Lower lobe of right lung (tissue), 2 donors: ENCODE measurements at places on chromosomes 3 and 15. TPM values are rescaled to one million over a fixed set of nuclear protein-coding genes. Genes with fewer than 3 reads are reported as not detected.

DNA sequence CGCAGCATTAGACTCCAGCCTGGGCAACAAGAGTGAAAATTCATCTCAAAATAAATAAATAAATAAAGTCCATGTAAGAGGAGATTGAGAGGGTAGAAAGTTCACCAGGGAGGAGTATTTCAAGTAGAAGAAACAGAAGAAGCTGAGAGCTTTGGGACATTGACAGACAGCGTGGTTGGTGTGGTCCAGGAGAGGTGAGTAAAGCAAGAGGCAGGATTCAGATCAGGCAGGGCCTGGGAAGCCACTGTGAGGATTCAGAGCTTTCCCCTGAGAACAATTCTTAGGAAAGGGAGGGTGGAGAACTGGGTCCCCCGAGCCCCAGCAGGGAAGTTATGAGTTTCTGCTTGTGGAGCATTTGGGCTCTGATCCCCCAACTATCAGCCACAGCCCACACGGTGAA, 54.2 kb upstream of the AMOTL2 start:
- H3K27ac ChIP-seq = no peak overlapping the region
- H3K27me3 ChIP-seq = no peaks in the 10 kb centered on the region
- H3K4me1 ChIP-seq = no peaks in the 10 kb centered on the region
- H3K36me3 ChIP-seq = no peaks in the 10 kb centered on the region
- no peak overlapping the region for H3K4me3 ChIP-seq

DNA sequence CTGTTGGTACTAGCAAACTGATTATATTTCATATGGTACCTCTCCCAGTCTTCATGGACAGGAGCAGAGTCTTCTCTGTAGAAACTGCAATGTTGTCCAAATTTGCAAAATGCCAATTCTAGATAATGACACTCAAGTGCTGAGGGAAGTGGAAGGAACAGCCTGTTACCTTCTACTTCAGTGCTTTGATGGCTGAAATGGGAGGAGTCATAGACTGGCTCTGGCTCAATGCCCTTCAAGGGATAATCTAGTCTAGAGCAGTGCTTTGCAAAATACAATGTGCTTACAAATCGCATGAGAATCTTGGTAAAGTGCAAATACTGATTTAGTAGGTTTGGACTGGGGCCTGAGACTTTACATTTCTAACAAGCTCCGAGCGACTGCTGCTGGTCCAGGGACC, 51.7 kb upstream of the ACP3 start:
- H3K36me3 ChIP-seq = no peaks in the 10 kb centered on the region
- H3K4me1 ChIP-seq = peaks cover 3% of the 10 kb centered on the region
- H3K27me3 ChIP-seq = no peaks in the 10 kb centered on the region
- no peak for DNase-seq
- no peak overlapping the region for H3K27ac ChIP-seq
- no peak overlapping the region for H3K4me3 ChIP-seq

GRCh38 chr15:48432688-48433087, 101.5 kb downstream of the DUT start:
- H3K27ac ChIP-seq = no peak overlapping the region
- DNase-seq = no peak
- no peak overlapping the region for H3K4me3 ChIP-seq
- H3K36me3 ChIP-seq = peaks cover 34% of the 10 kb centered on the region
- no peaks in the 10 kb centered on the region for H3K4me1 ChIP-seq

DNA sequence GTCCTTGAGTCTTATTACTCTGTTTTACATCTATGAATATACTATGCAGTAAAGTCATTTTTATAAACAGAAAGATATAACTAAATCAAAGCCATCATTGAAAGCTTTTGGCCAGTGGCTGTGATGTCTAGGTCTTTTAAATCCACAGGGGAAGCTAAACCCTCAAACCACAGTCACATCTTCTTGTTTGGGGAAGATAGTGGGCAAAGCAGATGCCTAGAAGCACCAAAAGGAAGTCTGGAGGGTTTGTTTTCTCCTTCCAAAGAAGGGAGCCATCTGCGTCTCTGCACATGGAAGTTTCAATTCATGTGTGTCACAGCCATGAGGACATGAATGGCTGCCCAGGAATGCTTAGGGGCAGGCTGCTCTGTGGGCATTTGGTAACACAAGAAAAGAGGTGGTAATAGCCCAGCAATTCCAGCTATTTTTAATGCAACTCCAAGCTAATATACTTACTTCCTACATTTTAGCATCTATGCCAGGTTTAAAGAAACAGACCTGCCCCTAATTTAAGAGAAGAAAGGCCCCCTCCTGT, 322.2 kb downstream of the SLC9A9 start:
- no peak overlapping the region for H3K27ac ChIP-seq
- no peaks in the 10 kb centered on the region for H3K27me3 ChIP-seq
- DNase-seq = no peak
- H3K4me3 ChIP-seq = no peak overlapping the region

GRCh38 chr3:47347217-47347801, 33.5 kb upstream of the PTPN23 start:
- DNase-seq = no peak
- peaks cover 15% of the 10 kb centered on the region for H3K4me1 ChIP-seq
- H3K36me3 ChIP-seq = peaks cover 32% of the 10 kb centered on the region
- no peak overlapping the region for H3K4me3 ChIP-seq
- no peaks in the 10 kb centered on the region for H3K27me3 ChIP-seq

DNA sequence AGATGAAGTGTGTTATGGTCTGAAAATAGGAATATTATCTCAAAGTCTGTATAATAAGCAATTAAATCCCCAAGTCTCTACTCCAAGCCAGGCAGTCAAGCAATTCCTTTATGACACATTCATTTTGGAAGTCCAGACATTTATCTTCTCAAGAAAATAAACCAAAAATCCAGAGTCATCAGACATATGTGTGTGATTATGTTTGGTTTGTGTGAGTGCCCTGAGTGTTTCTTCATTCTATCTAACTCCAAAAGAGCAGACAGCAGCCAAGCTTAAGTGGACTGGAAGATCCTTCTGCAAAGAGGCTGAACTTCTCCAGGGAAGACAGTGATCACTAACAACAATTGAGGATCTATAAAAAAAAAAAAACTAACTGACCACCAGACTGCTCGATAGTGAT, 239.8 kb downstream of the STAG1 start:
- H3K4me1 ChIP-seq = no peaks in the 10 kb centered on the region
- peaks cover 8% of the 10 kb centered on the region for H3K36me3 ChIP-seq
- H3K27me3 ChIP-seq = no peaks in the 10 kb centered on the region
- no peak for DNase-seq
- no peak overlapping the region for H3K4me3 ChIP-seq
- H3K27ac ChIP-seq = no peak overlapping the region

DNA sequence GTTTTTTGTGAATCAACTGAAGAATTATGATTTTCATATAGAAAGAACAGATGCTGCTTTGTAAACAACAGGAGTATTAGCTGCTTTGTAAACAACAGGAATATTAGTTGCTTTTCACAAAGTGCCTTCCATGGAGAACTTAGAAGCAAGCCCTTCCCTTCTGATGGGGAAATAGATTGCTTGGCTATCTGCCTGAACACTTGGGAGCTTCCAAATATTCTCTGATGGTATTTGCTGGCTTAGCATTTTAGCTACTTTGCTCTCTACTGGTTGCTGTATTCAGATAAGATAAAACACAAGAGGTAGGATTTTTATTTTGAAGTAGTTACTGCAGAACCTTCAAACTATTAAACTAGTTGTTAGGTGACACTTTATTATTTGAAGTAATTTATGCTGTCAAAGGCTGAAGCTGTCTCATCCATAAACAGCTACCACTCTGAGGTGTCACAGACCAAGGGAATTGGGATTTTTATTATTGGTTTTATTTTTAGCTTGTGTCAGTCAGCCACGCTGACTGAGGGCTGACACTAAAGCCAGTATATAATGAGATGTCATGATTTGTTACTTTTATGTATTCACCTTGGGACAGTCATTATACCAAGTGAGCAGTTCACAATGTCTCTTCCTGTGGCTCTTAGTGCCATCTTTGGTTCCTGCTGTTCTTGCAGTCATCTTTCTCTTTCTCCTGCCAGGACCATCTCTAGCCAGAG, 50.0 kb downstream of the ZIC1 start:
- no peak for DNase-seq
- no peak overlapping the region for H3K4me3 ChIP-seq
- no peaks in the 10 kb centered on the region for H3K27me3 ChIP-seq
- H3K27ac ChIP-seq = no peak overlapping the region
- no peaks in the 10 kb centered on the region for H3K36me3 ChIP-seq

DNA sequence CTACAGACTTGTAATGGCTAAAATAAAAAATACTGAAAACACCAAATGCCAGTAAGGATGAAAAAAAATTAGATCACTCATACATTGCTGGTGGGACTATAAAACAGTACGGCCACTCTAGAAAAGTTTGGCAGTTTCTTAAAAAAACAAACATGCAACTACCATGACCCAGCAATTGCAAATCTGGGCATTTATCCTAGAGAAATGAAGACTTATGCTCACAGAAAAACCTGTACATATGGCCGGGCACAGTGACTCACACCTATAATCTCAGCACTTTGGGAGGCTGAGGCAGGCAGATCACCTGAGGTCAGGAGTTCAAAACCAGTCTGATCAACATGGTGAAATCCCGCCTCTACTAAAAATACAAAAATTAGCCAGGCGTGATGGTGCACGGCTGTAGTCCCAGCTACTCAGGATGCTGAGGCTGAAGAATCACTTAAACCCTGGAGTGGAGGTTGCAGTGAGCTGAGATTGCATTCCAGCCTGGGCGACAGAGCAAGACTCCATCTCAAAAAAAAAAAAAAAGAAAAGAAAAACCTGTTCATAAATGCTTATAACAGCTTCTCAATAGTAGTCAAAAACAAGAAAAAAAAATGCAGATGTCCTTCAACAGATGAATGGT, 5.6 kb downstream of the TP53BP1 start:
- peaks cover 43% of the 10 kb centered on the region for H3K36me3 ChIP-seq
- H3K4me3 ChIP-seq = no peak overlapping the region
- no peak for DNase-seq
- H3K4me1 ChIP-seq = peaks cover 5% of the 10 kb centered on the region

GRCh38 chr3:148319161-148319915, 378.4 kb upstream of the AGTR1 start:
- no peaks in the 10 kb centered on the region for H3K27me3 ChIP-seq
- H3K27ac ChIP-seq = no peak overlapping the region
- no peak for DNase-seq
- H3K4me3 ChIP-seq = no peak overlapping the region

- no peak for DNase-seq
- peak overlapping the region; percentile 67 for H3K4me3 ChIP-seq
Observed at GRCh38 chr15:40358471-40359353, 693 bp downstream of the DISP2 start.

DNA sequence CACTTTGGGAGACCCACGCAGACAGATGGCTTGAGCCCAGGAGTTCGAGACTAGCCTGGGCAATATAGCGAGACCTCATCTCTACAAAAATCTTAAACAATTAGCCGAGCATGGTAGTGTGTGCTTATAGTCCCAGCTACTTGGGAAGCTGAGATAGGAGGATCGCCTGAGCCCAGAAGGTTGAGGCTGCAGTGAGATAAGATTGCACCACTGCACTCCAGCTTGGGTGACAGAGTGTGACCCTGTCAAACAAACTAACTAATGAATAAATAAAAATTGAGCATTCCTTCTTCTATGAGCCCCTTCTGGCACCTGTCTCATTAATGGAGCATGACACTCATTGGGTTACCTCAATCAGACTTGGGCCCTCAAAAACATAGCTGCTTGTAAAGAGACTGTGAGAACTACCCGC, 7.5 kb downstream of the ZDHHC3 start:
- no peak for DNase-seq
- H3K36me3 ChIP-seq = no peaks in the 10 kb centered on the region
- no peak overlapping the region for H3K4me3 ChIP-seq
- H3K27ac ChIP-seq = no peak overlapping the region
- peaks cover 56% of the 10 kb centered on the region for H3K4me1 ChIP-seq
- H3K27me3 ChIP-seq = no peaks in the 10 kb centered on the region

DNA sequence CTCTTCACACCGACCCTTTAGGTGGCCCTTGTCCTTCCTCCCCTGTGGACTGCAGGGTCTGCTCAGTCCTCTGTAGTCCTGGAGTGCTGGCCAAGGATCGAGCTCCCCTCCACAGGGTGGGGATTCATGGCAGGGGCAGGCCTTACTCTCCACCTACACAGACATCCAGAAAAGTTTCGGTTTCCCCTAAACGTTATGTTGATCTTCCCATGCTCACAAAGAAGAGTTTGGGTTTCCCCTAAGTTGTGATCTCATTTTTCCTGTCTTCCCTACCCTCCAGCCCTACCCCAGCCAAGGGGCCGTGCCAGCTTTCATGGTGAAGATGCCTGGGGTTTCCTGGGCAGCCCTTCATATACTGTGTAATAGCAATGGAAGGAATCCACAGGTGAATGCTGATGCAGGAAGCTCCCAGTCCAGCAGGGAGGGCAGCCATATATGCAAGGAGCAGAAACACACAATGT, 10.3 kb downstream of the STOML1 start:
- peaks cover 65% of the 10 kb centered on the region for H3K4me1 ChIP-seq
- peak overlapping the region; percentile 91 for H3K27ac ChIP-seq
- H3K4me3 ChIP-seq = no peak overlapping the region
- H3K36me3 ChIP-seq = no peaks in the 10 kb centered on the region

- peak overlapping the region; percentile 94 for H3K27ac ChIP-seq
- peaks cover 35% of the 10 kb centered on the region for H3K4me1 ChIP-seq
- H3K27me3 ChIP-seq = no peaks in the 10 kb centered on the region
Observed at GRCh38 chr3:177197727-177198460, 612 bp upstream of the TBL1XR1 start.

GRCh38 chr3:18841422-18842343, 306.6 kb upstream of the KCNH8 start:
- H3K4me1 ChIP-seq = no peaks in the 10 kb centered on the region
- no peaks in the 10 kb centered on the region for H3K36me3 ChIP-seq
- no peak overlapping the region for H3K27ac ChIP-seq
- no peak for DNase-seq
- no peaks in the 10 kb centered on the region for H3K27me3 ChIP-seq

GRCh38 chr3:9793161-9793781, 389 bp downstream of the ARPC4 start:
- H3K4me1 ChIP-seq = peaks cover 48% of the 10 kb centered on the region
- H3K4me3 ChIP-seq = peak overlapping the region; percentile 100
- peak overlapping the region; percentile 99 for H3K27ac ChIP-seq
- H3K27me3 ChIP-seq = no peaks in the 10 kb centered on the region
- DNase-seq = peak; percentile 71

DNA sequence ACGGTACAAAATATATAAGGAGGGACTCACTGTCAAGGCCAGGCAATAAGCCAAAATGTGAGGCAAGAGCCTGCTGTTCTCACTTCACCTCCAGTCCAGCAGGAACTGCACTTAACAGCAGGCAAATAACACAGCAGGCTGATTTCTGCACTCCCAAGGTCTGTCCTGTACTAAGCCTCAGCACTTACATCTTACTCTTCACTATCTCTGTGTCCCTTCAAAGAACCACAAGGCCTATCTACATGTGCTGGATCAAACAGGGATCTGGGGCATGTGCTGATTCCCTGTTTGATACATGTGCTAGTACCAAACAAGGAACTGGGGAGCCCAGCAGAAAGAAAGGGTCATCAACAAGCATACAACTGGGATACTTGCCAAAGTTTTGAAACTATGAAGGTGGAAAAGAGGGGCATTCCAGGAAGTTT, 22.2 kb downstream of the UACA start:
- no peak overlapping the region for H3K4me3 ChIP-seq
- H3K27ac ChIP-seq = peak overlapping the region; percentile 70
- DNase-seq = no peak
- H3K4me1 ChIP-seq = peaks cover 45% of the 10 kb centered on the region

- no peaks in the 10 kb centered on the region for H3K27me3 ChIP-seq
- peaks cover 7% of the 10 kb centered on the region for H3K4me1 ChIP-seq
- DNase-seq = no peak
- H3K27ac ChIP-seq = no peak overlapping the region
- H3K36me3 ChIP-seq = no peaks in the 10 kb centered on the region
Observed at GRCh38 chr3:46186471-46187340, 21.4 kb downstream of the CCR1 start.

Gene CCR1
- 47.4 TPM for total RNA-seq

Gene XCR1
- total RNA-seq = 0.32 TPM

Gene GHSR
- total RNA-seq = not detected

Gene MITF
- 45.1 TPM for total RNA-seq

Gene PLSCR5
- not detected for total RNA-seq
